Endothelial cell of umbilical vein (primary cell): ENCODE measurements at places on chromosomes 3 and 15. TPM values are rescaled to one million over a fixed set of nuclear protein-coding genes. Genes with fewer than 3 reads are reported as not detected.

GRCh38 chr3:37219266-37219665, 44.9 kb upstream of the LRRFIP2 start:
- H3K27ac ChIP-seq: no peak overlapping the region
- no peaks in the 10 kb centered on the region for H3K36me3 ChIP-seq
- no peak overlapping the region for H3K4me3 ChIP-seq

DNA sequence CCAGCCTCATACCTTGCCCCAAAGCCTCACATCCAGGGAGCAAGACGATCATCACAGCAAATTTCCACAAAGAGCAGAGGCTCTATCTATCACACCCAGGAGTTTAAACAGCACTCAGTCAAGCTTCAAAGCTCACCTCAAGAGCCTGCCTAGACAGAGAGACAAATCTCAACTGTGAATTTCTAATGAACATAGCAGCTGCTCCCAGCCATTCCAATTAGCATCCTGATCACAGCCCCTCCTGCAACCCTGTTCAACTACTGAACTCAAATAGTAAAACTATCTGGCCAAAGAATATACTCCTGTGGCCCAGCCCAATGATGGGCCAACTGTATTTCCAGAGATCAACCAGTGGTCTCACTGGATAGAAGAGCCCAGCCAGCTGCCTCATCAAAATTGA, 269.8 kb downstream of the CTNNB1 start:
- H3K4me3 ChIP-seq: no peak overlapping the region
- no peaks in the 10 kb centered on the region for H3K4me1 ChIP-seq
- H3K27me3 ChIP-seq: no peaks in the 10 kb centered on the region
- H3K36me3 ChIP-seq: no peaks in the 10 kb centered on the region
- no peak overlapping the region for H3K27ac ChIP-seq

DNA sequence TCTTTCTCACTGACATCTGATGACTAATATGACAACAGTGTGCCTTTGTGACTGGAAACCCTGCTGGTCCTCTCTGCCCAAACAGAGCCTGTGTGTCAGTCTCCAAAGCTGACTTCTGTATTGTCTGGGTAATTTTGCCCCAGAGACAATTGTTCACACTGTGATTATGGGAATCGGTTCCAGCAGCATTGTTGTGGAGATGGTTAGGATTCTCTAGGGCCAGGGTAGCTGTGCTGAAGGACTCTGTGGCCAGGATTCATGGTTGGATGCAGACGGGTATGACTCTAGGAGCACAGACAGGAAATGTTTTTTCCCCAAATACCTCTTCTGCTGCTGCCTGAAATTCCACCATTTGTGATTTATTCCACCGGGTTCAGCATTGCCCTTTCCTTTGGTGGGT, 57.5 kb upstream of the ITGA11 start:
- H3K4me3 ChIP-seq: no peak overlapping the region
- H3K4me1 ChIP-seq: no peaks in the 10 kb centered on the region
- peaks cover 22% of the 10 kb centered on the region for H3K27me3 ChIP-seq
- no peak for DNase-seq
- no peak overlapping the region for H3K27ac ChIP-seq
- no peaks in the 10 kb centered on the region for H3K36me3 ChIP-seq

DNA sequence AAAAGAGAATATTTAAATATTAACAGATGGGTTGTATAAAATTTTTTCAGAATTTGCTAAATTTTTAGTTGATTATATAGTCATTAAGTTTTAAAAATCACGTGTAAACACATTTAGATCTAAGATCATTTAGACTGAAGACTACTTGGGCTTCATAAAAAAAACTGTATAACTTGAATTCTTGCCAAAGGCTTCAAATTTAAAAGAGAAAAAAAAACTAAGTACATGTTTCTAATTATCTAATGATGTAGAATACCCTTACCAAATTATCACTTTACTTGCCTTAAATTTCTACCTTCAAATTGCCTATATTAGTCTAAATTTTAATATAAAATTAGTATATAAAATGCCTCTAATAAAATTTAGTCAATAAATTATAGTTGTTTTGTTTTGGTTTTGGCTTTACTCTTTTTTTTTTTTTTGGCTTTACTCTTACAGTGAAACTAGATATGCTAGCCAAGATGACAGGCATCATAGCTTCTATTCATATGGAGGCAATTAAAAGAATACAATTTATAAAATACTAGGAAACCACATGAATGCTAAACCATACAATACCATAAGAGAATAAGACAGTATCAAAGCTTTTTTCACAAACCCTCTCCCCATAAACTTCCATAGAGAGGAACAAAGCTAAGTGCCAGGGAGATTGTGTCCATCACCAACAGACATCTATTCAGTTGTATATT, 183.1 kb upstream of the KCNMB2 start:
- H3K27me3 ChIP-seq: no peaks in the 10 kb centered on the region
- H3K4me1 ChIP-seq: peaks cover 21% of the 10 kb centered on the region
- peak; percentile 36 for DNase-seq

The DAPK2 gene
- 6.7 and 7.5 TPM in 2 replicates for total RNA-seq

The FETUB gene
- not detected in 2 replicates for total RNA-seq

The MRPS22 gene
- 41.0 and 45.6 TPM in 2 replicates for total RNA-seq

The ZNF621 gene
- 20.6 and 22.5 TPM in 2 replicates for total RNA-seq

The ITIH4 gene
- 0.60 and 2.4 TPM in 2 replicates for total RNA-seq
